Central memory CD4-positive, alpha-beta T cell (primary cell): ENCODE measurements at places on chromosomes 13 and 19.

GRCh38 chr19:39409208-39410016 is 2.8 kb downstream of the ZFP36 start:
- peak; percentile 86 for DNase-seq

GRCh38 chr19:37986048-37986750 is 79.2 kb downstream of the SIPA1L3 start:
- DNase-seq, result no peak

- peak; percentile 43 for DNase-seq
Observed at GRCh38 chr19:52248241-52248640, 21.1 kb upstream of the ZNF766 start.

GRCh38 chr13:110517505-110518225 is 43.9 kb downstream of the RAB20 start:
- DNase-seq, result no peak

DNA sequence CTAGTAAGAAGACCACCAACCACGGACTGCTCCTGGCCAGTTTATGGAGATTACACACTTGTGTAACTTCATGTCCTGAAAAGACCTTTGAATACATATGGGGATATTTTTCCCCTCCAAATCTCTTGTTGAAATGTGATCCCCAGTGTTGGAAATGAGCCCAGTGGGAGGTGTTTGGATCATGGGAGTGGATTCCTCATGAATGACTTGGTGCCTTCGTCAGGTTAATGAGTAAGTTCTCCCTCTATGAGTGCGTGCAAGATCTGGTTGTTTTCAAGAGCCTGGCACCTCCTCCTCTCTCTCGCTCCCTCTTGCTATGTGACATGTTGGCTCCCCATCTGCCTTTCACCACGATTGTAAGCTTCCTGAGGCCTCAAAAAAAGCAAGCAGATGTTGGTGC is 769.0 kb upstream of the SLITRK1 start:
- no peak for DNase-seq

DNA sequence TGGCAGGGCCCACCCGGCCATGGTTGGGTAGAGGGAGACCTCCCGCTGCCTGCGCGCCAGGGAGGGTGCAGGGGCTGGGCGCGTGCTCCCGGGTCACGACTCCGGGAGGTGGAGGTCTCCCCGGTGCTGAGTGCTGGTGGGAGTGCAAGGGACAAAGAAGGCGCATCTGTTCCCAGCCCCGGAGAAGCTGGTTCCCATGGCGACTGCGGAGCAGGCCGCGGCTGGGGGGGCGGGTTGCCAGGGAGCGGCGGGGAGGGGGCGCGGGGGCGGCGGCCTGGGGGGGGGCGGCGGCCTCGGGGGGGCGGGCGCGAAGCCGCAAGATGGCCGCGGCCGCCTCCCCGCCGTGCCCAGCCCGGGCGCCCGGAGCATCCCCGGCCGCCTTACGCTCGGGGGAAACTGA is 1.2 kb downstream of the CBARP start:
- no peak for DNase-seq

- no peak for DNase-seq
Observed at GRCh38 chr13:109751477-109751876, 34.9 kb downstream of the IRS2 start.

DNA sequence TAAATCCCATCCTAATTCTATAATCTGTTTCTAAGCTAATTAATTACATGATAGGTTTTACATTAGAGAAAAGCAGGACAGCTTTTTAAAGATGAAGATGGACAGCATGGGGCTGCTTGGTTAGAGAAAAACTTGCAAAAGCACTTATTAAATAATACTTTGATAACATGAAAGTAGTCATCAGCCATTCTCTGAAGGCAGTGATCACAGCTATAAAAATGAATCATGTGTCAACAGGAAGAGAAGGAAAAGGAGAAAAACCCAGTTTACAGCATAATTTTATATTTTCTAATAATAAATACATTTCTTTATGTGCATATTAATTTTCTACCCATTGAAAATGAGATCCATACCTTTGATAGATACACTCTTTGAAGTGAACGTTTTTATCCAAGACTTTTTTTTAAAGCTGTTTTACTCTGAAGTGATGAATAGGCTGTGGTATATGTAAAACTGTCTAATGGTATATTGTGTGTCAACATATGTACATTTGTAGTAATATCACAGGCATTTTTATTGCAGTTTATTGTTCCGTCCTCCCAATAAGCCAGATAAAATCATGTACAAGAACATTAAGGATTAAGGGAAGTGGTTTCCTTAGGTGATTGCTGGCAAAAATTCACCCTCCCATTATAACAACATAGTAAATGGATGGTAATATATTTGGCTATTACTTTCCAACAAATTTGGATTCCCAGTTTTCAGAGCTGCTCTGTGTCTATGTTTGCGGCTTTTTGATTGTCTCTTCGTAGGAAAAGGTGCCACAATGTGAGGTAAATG is 1.3 kb upstream of the KLF5 start:
- no peak for DNase-seq

GRCh38 chr13:97327506-97328221 is 105.5 kb downstream of the MBNL2 start:
- DNase-seq, result no peak

DNA sequence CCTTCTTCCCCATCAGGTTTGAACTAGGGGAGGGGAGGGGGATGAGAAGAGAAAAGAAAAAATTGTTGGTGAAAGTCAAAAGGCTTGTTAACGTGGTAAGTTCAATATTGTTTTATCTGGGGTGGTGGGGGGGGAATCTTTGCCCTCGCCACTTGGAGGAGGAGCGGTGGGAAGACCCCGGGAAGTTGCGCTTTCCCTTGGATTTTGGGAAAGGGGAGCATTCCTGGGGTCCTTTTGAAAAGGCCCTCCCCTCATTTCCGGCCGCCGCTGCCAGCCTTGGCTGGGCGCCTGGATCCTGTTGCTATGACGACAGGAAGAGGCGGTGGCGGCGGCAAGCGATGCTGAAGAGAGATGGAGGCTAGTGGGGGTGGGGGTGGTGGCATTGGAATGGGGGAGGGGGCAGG is 4.6 kb upstream of the CACNG8 start:
- DNase-seq, result no peak

DNA sequence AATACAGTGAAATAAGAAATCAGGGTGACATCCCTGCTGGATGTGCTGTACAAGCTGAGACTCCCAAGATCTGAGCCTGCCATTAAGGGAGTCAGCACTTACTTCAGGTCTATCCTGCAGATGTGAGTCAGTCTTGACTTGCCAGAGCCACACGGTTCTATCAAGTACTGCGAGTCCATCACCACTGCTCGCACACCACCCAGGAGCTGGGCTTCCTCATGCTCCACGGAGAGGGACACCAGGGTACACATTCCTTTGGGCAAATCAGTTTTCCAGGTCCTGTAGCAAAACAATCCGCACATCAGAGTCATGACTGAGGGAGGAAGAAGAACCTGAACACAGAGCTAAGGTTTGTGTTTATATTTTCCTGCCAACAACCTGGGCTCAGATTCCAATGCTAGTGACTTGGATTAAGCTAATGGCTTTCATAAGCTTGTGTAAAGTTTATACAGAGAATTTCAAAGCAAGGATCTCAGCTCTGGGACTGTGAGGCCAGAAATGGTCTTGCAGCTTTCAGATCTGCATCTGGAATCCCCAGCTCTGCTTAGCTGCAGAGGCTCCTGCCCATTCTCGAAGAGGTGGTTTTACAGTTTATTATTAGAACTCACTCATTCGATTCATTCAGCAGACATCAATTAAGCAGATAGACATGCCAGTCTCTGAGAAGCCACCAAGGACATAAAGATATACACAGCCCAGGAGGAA is 90.6 kb downstream of the KL start:
- DNase-seq, result no peak

DNA sequence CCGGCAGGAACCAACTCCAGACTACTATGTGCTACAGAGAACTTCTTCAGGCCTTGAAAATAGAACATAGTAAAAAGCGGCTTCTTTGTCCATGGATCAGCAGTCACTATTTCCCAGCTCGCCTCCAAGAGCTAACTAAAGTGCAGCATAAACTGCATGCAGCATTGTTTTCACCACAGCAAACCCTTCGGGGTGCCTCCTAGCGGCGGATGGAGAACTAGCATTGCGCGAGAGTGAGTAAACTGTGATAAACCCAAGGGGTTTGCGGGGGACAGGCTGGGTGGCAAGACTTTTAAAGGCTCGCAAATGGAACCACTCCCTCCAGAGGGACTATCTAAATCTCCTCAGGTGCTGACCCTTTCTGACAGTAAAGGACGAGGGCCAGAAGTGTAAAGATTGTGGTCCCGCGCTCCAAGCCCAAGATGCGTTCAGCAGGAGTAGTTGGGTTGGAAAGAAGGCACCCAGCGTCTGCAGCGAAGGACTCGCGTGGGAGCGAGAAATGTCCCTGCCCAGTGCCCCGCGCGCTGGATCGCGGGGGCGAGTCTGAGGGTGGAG is 21.5 kb upstream of the SGCG start:
- DNase-seq, result no peak
